ENCODE measurements at places on chromosomes 3 and 15.

GRCh38 chr3:36905545-36905944 is 39.3 kb downstream of the TRANK1 start:
- no peak for DNase-seq

- no peak for DNase-seq
These were observed 747.3 kb downstream of the CADM2 start for GRCh38 chr3:85706130-85706529.

DNA sequence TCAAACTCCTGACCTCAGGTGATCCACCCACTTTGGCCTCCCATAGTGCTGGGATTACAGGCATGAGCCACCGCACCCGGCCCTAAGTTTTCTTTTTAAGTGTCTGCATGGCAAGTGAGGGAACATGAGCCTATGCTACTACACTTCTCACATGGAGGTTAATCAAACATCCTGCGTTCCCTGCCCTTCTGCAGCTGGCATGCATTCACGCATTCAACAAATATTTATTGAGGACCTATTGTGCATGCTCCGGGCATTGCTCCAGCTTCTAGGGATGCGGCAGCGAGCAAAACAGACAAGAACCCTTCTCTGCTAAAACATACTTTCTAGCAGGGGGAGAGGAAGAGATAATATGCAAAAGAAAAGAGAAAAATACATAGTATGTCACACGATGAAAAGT is 42.6 kb upstream of the ACKR4 start:
- DNase-seq = no peak

DNA sequence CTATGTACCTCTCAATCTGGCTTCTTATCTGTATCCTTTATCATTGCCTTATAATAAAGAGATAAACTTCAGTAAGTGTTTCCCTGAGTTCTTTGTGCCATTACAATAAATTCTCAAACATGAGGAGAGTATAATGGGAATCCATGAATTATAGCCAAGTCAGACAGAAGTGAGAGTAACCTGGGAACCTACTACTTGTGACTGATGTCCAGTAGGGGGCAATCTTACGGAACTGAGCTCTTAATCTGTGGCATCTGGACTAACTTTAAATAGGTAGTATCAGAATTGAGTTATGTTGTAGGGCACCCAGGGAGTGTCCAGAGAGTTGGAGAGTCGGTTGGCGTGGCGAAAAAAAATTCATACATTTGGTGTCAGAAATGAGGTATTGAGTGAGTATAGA is 542.6 kb downstream of the ZBBX start:
- DNase-seq = no peak

GRCh38 chr15:78570710-78571109 is 5.4 kb downstream of the CHRNA5 start:
- no peak for DNase-seq

GRCh38 chr3:71189480-71189879 is 394.0 kb downstream of the FOXP1 start:
- DNase-seq = no peak

- DNase-seq = no peak
These were observed 74.3 kb upstream of the SCN5A start for GRCh38 chr3:38723569-38724391.
